ENCODE measurements at places on chromosomes 13 and 19. TPM values are rescaled to one million over a fixed set of nuclear protein-coding genes. Genes with fewer than 3 reads are reported as not detected.

The ZNF331 gene
- total RNA-seq, result 3.1 TPM

The AMER2 gene
- total RNA-seq, result not detected

The SIAH3 gene
- 0.08 TPM for total RNA-seq

The LHB gene
- 1.2 TPM for total RNA-seq

The STOML3 gene
- total RNA-seq, result not detected

The ZNF681 gene
- 1.8 TPM for total RNA-seq
